ENCODE measurements at places on chromosomes 5 and 9.

DNA sequence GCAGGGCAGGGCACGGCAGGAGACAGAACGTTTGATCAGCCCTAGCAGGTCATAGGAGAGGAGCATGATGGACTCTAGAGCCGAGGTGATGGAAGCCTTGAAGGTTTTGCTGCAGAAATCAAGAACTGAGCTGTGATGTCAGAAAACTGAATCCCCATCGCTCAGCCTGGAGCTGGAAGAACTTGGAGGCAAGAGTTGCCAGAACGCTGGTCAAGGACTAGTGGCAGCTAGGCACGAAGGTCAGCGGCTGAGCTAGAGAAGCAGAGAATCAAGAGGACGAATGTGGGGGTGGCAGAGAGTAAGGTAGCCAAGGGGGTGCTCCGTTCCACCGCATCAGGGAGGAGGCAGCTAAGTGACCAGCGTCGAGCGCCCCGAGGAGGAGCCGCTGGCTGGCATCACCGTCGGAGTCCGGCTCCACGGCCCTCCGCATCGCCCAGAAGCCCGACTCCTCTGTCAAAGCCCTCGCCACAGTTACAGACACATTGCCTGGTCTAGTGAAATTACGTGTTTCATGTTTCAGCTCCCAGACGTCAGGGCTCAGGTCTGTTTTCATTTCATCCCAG, 1.2 kb upstream of the GALNT10 start:
- no peak for DNase-seq

- DNase-seq = no peak
Measured at GRCh38 chr5:27814983-27815382, 776.6 kb upstream of the CDH9 start.

- DNase-seq = no peak
Measured at GRCh38 chr5:124803617-124804323, 57.3 kb upstream of the ZNF608 start.

DNA sequence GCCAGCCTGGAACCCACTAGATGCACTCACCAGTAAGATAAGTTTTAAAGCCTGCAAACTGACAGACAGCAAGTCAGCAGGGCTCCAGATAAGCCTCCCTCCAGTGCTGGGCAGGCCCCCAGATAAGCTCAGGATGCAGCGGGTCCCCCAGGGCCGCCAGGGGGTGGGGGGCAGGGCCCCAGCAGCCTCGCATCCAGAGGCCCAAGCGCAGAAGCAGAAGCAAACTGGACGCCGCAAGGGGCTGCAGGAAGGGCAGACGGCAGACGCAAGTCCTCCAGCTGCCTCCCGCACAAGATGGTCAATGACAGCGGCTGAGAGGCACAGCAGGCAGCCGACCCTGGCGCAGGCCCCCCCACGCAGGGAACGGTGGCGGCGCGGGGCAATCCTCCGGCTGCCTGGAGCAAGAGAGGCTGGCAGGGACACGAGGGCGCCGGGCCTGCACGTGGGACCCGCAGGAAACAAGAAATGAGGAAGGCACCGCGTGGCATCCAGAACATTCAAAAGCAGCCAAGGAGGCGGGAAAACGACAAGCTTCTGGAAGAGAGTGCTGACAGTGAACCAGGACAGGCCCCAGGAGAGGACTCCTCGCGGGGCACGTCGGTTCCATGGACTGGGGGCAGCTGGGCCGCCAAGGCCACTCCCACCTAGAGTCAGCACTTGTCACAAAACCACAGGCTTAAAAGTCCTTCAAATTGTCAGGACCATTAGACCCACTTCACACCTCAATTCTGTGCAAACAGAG, 49.8 kb downstream of the ROR2 start:
- no peak for DNase-seq

DNA sequence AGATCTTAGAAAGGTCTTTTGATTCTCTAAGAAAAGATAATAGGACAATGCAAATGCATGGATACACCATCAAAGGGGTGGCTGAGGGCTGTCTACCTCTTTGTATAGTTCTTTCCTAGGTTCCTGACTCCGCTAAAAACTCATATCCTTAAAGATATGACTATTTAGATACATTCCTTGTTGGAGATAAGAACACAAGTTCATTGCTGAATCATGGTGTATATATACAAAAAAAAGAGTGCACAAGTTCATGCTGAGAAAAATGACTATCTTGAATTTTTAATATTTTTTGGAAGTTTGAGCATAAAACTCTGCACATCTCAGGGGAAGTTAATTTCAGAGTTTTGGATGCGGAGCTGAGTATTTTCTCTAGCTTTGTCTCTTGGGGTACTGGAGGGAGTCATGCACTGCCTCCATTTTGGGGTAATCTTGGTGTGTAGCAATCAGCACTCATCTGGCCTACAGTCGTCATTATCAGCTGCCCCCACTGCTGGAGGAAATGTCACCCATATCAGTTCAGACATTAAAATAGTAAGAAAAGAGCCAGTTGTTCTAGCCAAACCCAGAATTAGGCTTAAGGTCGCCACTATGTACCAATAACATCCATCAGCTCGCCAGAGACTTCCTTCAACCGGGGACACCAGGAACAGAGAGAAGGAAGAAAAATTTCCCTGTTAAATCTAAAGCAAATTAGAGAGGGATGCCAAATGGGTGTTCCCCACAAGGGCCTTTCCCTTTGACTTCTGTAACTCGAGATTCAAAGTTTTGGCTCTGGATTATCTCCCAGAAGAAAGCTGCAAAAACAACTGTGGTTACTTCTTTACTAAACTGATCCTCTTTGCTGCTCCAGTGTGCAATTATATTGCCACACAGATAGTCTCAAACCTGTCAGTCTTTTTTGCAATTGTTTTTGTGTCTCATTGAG, 49.0 kb downstream of the PTTG1 start:
- DNase-seq = no peak

GRCh38 chr5:6705088-6705487, 8.1 kb upstream of the TENT4A start:
- DNase-seq = no peak

DNA sequence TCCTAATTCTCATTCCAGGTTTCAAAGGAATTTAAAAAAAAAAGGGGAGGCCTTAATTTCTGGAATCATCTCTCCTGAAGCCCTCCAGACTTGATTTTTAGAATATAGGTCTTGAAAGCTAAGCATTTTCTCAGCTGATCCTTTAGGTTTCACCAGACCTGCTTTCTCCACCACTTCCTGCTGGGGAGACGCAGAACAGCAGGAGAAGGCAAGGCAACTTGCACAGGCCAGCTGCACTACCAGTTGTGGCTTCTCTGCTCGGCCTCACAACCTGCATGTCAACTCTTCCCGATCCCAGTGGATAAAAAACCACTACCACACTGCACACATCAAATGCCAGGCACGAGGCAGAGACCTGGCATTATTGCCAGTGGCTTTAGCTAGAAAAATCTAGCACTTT, 119.8 kb downstream of the SIL1 start:
- no peak for DNase-seq

DNA sequence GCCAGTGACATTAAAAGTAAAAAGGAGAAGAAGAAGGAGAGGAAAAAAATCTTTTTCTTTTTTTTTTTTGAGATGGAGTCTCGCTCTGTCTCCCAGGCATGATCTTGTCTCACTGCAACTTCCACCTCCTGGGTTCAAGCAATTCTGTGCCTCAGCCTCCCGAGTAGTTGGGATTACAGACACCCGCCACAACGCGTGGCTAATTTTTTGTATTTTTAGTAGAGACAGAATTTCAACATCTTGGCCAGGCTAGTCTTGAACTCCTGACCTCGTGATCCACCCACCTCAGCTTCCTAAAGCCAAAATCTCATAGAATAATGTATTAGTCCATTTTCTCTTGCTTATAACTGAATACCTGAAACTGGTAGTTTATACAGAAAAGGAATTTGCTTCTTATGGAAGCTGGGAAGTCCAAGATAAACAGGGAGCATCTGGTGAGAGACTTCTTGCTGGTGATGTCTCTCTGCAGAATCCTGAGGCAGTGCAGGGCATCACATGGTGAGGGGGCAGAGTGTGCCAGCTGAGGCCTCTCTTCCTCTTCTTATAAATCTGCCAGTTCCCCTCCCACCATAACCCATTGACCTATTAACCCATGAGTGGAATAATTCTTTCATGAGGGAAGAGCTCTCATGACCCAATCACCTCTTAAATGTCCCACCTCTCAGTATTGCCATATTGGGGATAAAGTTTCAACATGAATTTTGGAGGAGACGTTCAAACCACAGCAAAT, 466.3 kb downstream of the GADD45G start:
- no peak for DNase-seq

GRCh38 chr5:145939540-145940065, 3.2 kb downstream of the SH3RF2 start:
- no peak for DNase-seq

DNA sequence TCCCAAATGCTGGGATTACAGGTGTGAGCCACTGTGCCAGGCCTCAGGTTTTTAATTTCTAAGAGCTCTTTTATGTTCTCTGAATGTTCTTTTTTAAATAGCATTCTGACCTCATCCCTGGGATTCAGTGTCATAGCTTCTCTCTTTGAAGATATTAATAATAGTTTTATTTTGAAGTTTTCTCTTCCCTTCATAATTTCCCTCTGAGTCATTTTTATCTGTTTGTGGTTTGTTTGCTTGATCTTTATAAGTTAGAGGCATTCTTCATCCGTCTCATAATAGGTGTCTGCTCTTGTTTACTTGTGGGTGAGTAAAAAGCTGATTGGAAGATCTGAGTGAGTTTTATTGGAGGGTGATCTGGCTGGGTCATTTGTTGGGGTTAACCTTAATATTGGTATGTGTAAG, 12.5 kb upstream of the MAMDC2 start:
- DNase-seq = no peak

DNA sequence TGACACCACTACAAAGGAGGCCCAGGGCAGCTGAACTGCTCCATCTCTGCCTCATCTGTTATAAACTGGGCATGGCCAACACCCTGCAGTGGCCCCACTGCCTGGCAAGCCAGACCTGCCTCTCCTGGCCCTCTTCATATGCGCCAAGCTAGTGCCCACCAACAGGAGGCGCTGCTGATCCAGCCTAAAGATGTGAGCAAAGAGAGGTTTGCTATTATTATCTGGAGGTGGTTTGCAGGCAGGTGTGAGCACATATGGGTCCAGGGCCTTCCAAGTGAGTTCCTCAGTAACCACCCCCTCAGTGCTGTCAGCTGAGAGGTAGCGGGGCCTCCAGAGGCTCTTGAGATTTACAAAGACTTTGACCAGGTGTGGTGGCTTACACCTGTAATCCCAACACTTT, 232.2 kb downstream of the SYK start:
- peak; percentile 88 for DNase-seq

DNA sequence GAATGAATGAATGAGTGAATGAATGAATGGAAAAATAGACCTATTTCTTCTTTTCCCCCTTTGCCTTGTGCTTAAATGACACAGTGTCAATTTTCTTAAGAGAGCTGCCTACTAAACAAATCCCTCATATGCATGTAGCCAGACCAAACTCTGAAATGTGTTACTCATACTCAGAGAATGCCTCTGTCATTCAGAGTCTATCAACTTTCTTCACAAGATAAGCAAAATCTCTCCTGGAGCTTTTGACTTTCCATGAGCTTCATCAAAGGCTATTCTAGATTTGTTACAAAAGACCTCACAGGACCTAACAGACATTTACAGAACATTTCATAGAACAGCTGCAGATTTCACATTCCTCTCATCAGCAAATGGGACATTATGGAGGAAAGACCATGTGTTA, 275.7 kb upstream of the MSX2 start:
- no peak for DNase-seq

DNA sequence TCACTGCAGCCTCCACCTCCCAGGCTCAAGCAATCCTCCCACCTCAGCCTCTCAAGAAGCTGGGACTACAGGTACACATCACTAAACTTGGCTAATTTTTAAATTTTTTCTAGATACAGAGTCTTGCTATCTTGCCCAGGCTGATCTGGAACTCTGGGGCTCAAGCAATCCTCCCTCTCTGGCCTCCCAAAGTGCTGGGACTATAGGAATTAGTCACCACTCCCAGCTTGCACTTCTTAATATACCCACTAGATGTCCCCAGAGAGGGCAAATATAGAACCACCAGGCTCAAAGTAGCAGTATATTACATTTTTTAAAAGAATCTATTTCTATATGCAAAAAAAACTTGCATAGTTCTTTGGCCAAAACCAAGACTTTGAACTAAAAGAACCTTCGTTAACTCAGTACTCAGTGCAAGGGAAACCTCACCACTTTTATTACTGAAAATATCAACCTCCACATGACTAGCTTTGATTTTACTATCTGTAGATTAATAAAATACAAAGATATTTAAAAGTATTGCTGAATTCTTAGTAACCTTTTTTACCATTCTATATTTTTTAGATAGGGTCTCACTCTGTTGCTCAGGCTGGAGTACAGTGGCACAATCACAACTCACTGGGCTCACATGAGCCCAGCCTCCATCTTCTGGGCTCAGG, 25.8 kb upstream of the HSD17B3 start:
- peak; percentile 45 for DNase-seq

GRCh38 chr5:101658433-101658832, 637.7 kb downstream of the SLCO4C1 start:
- DNase-seq = no peak

All from stimulated activated CD8-positive, alpha-beta memory T cell treated with anti-CD3 and anti-CD28 coated beads, Interleukin-4, amount 100 ng/mL, for 48 hours (primary cell).